Fibroblast of skin of back (primary cell): ENCODE measurements at places on chromosomes 5 and 9.

- no peak for DNase-seq
These were observed 44.2 kb upstream of the CFAP157 start for GRCh38 chr9:127662617-127663016.

DNA sequence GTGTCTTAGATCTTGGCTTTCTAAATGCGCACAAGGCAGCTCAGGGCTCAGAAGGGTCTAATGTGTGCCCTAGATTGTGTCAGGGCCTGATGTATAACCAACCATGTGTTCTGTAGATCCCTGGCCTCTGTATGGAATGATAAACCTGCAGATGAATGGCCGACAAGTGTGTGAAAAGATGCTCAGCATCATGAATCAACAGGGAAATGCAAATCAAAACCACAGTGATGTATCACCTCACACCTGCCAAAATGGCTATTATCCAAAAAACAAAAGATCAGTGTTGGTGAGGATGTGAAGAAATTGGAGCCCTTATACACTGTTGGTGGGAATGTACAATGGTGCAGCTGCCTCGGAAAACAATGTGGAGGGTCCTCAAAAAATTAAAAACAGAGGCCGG, 489.8 kb downstream of the SEMA5A start:
- DNase-seq = no peak

DNA sequence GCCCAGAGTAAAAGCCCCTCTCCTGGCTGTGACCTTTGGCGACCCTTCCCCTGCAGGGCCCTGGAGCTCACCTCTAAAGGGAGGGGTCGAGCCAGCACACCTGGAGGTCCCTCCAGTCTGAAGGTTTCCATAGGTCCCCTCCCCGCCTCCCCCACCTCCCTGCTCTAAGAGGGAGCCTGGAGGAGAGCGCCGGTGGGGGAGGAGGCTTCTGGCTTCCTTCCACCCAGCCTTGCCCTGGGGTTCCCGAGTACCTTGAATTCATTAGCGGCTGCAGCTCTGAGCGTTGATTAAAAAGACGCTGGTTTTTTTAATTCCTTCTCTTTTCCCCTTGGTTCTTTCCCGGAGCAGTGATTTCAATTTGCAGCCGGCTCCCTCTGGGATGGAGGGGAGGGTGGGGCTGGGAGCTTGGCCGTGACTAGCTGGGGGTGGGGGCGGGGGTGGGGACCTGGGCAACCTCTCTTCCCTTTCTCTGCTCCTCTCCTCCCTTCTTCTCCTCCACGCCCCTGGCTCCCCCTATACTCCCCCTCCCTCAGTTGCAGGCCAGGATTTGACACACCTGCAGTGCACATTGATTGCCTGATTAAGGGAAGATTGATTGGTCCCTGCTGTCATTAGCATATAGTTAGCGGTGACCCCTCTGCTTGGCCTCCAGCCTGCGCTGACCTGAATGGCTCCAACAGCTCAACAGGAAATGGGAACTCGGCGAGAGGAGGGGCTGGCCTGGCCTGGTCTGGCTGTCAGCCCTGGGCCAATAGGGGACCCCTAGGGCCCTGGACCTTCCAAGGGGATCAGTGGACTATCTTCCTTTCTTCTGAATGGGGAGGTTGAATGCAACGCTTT, 67.5 kb upstream of the RAPGEF1 start:
- DNase-seq = no peak

- DNase-seq = no peak
These were observed 68.4 kb downstream of the ICE1 start for GRCh38 chr5:5490774-5491347.

DNA sequence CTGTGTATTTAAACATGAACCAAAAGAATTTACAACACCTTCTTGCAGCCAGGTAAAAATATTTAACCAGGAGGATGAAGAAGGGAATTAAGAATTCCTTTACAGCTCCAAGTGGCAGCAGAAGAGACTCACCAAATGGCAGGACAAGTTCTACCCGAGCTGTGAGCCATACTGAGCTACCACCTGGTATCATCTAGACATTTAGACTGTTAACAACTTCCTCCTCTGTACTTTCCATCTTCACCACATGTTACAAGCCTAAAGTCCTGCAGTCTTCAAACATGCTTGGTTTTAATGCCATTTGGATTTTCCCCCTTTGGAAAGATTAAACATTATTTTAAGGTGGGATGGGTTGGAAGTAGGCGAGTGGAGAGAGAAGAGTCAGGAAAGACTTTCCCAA, 190.2 kb downstream of the TRPM6 start:
- DNase-seq = no peak

DNA sequence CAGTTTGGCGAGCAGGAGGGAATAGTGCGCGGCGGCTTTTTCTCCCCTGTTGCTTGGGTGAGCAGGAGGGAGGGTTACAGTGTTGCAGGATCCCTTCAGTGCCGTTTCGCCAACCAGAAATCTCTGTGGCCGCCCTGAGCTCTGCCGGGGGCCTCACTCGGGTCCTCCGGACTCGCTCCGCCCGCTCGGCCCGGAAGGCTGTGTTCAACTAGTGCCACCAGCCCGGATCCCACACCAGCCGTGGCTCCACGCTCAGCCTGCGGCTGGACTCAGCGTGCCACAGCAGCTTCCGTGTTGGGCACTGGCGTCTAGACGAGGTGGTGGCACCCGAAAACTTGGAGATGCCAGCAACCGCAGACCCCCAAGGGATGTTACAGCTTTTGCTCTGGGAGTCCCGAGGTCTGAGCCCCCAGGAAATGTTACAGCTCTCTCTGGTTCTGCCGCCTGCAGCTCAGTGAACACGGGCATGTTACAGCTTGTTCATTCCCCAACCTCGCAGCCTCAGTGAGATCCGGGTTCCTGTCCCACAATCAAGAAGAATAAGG, 16.0 kb upstream of the OR13C9 start:
- DNase-seq = no peak

DNA sequence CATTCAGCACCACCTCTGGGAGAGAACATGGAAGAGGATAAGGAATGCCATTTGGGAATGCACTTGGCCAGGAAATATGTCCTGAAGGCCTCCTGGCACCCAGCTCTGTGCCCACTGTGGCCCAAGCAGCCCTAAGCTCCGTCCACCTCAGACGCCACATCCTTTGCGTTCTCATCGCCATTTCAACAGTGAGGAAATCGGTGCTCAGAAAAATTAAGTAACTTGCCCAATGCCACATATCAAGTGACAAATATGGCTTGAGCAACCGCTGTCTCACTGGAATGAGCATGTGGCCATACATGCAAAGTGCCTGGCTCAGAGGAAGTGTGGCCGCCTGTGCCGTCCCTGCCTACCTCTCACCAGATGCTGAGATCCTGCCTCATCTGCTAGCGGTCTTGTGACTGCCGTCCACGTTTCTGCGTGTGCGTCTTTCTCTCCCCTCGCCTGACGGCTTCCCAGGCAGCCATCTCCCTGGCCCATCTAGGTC, 984 bp upstream of the DOK3 start:
- no peak for DNase-seq

DNA sequence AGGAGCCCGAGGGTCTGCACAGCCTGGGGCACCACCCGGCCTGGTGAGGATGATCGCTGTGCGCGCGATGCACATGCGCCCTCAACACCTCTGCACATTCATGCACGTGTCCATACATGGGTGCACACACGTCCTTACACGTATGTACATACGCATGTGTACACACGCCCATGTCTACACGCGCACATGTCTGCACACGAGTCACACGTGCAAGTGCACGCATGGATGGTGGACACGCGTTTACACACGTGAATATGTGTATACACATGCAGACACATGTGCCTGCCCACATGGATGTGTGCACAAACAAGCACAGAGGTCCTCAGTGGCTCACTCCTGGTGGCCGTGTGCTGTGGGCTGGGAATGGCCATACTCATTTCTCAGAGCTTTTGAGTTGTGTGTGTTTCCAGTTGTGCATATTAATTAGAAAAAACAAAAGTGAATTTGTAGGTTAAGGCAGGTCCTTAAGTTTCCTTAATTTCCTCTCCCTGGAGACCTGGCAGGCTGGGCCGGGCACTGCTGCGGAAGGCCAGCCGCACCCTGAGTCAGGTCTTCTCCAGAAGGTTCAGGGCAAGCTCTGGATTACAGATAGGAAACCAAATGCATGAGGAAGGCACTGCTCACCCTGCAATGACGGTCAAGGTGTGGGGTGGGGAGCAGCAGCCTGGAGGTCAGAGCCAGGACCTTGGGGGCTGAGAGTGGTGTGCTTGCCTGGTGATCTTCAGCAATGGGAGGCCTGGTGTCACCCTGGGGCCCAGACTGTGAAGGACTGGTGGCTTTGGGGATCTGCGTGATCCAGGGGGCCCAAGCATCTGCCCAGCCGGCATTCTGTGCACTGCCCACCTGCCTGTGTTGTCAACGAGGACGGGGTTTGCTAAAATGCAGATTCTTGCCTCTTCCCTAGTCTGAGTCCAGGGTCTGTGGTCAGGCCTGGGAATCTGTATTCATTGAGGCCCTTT, 1.3 kb upstream of the RNU6ATAC start:
- DNase-seq = peak; percentile 17

DNA sequence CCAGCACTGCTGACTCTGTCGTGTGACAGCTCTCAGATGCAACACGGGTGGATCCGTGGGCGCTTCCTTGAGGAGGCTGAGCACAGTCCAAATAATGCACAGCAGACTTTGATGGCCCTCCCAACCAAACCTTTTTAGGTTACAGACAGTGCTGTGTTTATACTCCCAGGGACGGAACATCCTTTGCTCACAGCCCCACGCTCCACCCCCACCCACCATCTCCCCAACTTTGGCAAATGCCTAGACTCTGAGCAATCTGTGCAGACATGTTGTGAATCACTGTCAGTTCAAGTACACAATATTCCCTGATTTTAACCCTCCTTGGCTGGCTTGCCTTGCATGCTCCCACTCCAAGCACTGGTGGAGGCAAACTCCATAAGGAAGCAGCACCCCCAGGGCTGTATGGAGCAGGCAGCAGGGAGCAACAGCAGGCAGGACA, 324.6 kb downstream of the MLLT3 start:
- peak; percentile 95 for DNase-seq

DNA sequence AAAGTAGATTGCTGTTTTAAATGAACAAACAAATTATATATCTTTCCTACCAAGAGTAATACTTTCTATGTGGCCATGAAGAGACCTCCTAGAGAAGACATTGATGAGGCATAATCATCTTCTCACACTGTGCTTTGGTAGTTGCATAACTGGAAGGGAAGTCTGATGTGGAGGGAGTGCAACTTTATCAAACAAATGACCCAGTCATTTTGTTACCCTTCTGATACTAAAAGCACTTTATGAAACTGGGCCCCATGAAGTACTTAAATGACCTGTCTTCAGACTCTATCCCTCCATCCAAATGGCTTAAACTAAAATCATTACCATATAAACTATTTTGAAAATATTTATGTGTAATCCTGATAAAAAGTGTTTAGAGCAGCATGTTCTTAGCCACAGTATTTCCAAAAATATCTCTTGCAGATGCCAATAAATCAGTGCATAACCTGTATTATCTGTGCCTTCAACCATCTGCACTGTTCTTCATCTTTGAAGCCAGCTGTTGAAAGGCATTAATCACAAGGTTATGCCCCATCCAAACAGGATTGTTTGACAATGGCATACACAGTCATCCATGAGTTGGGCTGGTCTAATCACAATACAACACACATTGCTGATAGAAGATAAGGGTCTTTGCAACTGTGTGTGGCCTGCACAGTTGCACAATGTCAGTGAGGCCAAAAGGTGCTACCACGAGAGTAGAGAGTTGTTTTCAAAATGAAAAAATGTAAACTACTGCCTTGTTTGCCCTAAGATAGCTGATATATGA, 31.9 kb upstream of the MIER3 start:
- DNase-seq = no peak

- no peak for DNase-seq
These were observed 6.6 kb downstream of the SPATA31E1 start for GRCh38 chr9:87889065-87889881.

DNA sequence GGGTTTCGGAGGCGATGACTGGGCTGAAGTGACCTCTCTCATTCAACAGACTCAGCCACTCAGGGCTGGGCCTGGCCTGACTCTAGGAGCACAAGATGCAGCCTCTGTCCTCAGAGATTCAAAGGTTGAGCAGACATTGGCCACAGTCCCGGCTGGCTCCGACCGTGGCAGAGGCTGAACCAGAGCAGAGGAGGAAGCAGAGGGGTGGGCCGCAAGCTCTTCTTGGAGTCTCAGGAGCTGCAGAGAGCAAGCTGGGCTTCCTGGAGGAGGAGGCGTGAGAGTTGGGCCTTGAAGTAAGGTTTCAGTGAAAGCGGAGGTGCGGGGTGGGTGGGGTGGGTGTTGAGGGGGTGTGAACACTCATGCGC, 37.6 kb downstream of the ALG2 start:
- DNase-seq = no peak

DNA sequence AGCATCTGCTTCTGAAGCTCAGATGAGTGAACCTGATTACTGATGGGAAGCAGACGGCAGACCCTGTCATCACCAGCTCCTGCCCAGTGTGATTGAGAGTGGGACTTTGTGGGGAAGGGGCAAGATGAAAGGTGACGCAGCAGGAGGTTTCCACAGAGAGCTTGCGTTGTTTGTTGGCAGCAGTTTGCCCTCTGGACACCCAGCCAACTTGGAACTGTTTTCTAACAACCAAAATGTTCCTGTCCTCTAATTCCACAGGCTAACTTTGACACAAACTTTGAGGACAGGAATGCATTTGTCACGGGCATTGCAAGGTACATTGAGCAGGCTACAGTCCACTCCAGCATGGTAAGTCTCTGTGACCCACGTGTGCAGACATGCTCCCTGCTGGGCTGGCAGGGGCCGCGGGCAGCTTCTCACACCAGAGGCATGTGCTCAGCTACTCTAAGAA, 20.9 kb downstream of the CYFIP2 start:
- DNase-seq = no peak

DNA sequence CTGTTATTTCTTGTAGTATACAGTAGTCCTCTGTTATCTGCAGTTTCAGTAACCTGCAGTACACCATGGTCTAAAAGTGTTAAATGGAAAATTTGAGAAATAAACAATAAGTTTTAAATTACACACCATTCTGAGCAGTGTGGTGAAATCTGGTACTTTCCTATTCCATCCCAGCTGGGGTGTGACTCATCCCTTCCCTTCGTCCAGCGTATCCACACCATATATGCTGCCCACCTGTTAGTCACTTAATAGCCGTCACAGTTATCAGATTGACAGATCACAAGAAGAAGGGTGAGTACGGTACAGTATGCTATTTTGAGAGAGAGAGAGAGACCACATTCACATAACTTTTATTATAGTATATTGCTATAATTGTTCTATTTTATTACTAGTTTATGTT, 28.9 kb downstream of the FAM151B start:
- DNase-seq = no peak

GRCh38 chr5:11619339-11620024, 284.8 kb downstream of the CTNND2 start:
- DNase-seq = peak; percentile 30
